Stimulated activated CD4-positive, alpha-beta T cell treated with anti-CD3 and anti-CD28 coated beads, Interleukin-4, amount 100 ng/mL, for 4 hours (primary cell): ENCODE measurements at places on chromosomes 12 and 14.
A peak's percentile ranks its signal among the peaks of the same experiment; 100 is the strongest.

- no peak for DNase-seq
Measured at GRCh38 chr14:92724516-92725340, 23.7 kb downstream of the LGMN start.

DNA sequence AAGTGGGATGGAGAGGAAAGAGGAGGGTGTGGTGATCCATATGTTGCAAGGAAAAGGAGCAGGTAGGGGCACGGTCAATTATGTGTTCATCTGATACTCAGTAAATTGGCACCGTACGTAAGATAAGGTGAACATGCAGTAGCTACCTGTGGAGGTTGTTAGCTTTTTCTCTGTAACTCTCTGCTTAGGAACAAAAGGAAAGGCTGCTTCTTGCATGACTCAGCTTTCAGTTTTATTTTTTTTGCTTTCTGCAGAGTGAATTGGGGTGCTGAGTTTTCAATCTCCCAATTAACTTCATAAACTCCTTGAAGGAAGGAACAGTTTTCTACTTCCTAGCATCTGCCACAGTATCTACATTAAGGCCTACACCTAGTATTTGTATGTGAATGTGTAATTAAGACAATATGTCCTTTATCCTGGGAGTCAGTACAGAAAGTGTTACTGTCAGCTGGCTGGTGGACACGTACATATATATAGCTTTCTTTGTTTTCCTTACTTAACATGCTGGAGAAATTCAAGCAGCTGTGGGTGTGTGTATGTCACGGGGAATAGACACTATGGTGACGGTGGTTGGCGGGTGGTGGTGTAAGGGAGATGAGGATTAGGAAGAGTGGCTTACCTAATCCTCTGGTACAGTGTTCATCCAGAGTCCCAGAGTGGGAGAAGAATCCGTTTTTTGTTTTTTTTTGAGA is 40.1 kb upstream of the WNK1 start:
- no peak for DNase-seq

GRCh38 chr12:123126294-123127181 is 24.4 kb downstream of the PITPNM2 start:
- no peak for DNase-seq

GRCh38 chr12:52521175-52521567 is 977 bp upstream of the KRT5 start:
- no peak for DNase-seq

- DNase-seq, result no peak
Measured at GRCh38 chr12:57543581-57543980, 3.4 kb downstream of the DCTN2 start.

- no peak for DNase-seq
Measured at GRCh38 chr12:53196486-53196885, 10.6 kb downstream of the ITGB7 start.

DNA sequence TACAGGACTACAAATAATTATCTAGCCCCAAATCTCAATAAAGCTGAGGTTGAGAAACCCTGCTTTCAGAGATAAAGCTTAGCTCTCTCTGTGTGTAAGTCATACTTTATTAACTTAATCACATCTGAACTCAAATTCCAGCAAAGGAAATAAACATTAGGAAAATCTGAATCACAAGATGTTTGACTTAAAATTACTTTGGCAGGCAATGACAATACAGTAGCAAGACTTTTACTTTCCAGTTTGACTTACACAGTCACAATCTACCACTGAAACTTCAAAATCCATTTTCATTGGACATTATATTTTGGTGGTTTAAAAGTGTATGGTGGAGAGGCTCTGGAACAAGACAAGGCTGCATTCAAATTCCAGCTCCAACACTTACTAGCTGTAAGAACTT is 11.4 kb downstream of the TMEM116 start:
- no peak for DNase-seq

- DNase-seq, result no peak
Measured at GRCh38 chr12:68805592-68806120, 2.3 kb upstream of the MDM2 start.

DNA sequence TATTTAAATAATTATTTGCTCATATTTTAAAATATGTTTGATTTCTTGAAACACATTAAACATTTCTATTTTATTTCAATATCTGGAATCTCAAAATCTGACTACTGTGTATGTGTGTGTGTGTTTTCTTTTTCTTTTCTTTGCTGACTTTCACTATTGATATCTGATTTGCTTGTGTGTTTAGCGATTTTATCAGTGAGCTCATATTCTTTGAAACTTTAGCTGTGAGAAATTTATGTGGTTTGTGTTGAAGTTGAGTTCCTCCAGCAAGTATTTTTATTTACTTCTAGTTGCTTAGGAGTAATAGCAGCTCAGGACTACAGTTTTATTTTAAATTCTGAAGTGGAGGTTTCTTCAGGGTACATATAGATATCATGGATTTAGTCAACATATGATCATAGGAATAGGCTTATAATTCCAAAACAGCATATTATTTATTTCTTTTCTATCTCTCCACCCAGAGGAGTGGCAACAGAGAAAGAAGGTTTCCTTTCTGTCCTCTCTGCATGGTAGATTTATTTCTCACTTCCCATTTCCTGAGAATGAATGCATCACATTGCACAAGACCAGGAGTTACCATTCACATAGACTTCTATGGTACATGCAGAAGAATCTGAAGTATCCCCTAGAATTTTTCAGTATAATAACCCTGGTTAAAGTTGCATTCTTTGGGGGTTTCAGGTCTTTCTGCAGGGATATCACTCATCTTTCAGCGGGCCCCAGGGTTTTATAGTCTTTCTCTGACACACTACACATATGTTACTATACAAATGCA is 60.5 kb downstream of the PTPRQ start:
- no peak for DNase-seq

- no peak for DNase-seq
Measured at GRCh38 chr14:32352631-32353030, 23.5 kb downstream of the AKAP6 start.

DNA sequence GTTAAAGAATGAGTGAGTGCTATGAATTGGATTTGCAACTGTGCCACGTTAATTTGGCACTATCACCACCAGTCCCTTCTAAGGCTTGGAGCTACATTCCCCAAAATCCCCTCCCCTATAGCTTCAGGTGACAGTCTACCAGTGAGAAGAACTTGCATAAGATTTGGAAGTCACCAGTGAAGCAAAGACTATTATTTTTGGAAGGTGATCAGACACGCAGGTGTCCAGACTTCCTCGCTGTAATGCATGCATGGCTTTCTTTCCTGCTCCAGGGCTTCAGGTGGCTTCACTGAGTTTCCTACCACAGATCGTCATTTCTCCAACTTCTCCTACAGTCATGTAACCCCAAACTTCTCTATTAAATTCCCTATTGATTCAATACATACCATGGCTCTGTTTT is 61.4 kb downstream of the SLC41A2 start:
- no peak for DNase-seq

DNA sequence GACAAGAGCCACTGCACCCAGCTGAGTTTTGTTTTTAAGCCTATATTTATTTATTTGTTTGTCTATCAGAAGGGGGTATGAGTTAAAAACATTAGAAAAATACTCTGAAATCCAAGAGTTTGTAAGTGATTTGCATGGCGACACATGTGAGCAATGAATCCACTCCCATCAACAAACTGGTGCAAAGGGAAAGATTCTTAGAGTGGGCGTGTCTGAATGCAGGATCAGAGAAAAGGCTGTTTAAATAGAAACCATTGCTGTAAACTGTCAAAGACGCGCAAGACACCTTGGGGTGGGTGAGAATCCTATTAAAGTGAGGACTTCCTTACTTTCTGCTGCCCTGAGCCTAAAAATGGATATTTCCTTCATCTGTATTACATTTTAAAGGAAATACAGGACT is 51.9 kb downstream of the ZFYVE26 start:
- DNase-seq, result no peak

DNA sequence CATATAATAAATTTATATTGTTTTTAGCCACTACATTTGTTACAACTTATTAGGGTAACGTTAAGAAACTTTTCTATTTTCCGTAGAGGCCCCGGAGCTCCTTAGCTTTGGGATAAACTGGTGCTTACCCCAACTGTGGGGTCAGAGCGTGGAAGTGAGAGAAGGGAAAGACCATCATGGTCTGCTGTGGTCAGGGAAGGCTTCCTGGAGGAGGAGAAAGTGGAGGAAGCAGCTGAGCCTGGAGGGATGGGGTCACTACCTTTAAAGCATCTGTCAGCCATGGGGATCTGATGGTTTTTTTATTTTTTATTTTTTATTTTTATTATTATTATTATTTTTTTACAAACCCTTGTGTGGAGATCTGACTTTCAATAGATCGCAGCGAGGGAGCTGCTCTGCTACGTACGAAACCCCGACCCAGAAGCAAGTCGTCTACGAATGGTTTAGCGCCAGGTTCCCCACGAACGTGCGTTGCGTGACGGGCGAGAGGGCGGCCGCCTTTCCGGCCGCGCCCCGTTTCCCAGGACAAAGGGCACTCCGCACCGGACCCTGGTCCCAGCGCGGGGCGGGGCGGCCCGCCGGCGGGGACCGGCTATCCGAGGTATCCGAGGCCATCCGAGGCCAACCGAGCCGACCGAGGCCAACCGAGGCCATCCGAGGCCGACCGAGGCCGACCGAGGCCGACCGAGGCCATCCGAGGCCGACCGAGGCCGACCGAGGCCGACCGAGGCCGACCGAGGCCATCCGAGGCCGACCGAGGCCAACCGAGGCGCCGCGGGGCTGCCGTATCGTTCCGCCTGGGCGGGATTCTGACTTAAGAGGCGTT is 1101.2 kb upstream of the TMEM132C start:
- DNase-seq, result peak; percentile 74

GRCh38 chr12:23980826-23981225 is 31.4 kb upstream of the SOX5 start:
- no peak for DNase-seq

DNA sequence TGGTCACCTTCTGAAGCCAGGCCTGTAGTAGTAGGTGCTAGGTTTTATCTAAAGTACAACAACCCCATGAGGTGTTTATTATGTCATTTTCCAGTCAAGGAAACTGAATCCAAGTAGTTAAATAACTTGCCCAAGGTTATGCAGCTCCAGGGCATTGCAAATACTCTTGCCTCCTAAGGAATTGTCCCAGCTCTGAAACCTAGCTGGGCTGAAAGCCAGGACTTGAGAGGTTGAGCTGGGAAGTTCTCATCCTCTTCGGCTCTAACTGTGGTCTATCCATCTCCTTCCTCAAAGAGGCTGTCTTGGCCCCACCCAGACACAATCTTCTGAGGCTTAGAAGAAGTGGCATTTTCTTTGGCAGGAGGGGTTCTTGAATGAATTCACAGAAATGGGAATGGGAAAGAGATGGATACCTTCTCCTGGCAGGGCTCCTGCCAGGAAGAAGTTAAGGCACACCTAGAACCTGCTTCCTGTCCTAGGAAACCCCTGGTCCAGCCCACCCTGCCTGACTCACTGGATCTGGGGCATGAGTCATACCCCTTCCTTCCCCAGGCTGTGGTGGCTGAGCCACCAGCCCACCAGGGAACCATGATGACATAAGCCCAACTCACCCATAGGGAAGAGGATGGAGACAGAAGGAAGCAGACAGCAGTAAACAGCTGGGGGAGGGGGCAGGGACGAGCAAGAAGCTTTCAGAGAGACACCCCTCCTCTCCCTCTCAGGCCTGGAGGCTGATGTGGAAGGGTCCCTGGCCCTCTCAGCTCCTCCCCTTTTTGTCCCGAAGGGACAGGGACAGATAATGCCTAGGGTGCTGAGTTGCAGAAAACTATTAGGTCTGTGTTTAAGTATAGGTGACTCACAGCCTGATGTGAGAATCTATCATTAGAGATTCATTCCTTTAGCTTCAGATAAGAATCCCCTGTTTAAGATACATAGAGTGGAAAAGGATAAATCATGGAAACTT is 2.1 kb upstream of the PLEK2 start:
- peak; percentile 56 for DNase-seq
